ENCODE measurements at places on chromosomes 5 and 9.

GRCh38 chr9:132730054-132731033, 60.1 kb downstream of the GTF3C4 start:
- DNase-seq: no peak

GRCh38 chr9:14270358-14271092, 43.4 kb downstream of the NFIB start:
- DNase-seq: no peak

DNA sequence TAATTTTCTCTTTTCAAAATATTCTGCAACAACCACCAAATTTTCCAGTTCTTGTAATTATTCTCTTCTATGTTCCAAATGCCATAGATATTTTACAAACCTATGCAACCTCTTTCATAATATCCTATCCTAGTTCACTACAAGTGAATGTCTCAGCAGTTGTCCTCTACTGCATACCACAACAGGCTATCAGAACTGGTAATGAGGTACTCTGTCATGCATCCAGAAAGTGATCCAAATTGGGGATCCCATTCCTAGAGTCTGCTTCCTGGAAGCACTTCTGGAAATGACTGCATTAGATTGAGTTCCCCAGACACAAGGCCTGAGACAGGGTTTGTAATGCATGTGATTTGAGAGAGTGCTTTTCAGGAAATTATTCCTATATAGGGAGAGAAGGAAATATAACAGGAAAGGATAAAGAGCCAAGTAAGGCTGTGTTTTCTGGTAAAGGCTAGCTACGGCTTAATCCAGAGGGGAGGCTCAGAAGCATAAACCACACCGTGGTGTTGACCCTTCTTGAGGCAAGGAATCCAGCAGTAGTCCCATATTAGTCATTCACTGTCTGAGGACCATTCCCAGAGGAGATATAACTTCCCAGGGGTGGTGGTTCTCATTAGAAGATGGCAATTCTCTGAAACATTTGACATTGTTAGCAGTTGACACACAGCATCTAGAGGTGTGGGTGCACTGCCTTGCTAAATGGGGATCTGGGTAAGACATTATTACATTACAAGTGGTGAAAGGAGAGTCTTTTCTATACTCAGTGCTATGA, 80.3 kb upstream of the FST start:
- no peak for DNase-seq

- DNase-seq: no peak
These were observed 138.4 kb downstream of the GHR start for GRCh38 chr5:42561656-42562055.

DNA sequence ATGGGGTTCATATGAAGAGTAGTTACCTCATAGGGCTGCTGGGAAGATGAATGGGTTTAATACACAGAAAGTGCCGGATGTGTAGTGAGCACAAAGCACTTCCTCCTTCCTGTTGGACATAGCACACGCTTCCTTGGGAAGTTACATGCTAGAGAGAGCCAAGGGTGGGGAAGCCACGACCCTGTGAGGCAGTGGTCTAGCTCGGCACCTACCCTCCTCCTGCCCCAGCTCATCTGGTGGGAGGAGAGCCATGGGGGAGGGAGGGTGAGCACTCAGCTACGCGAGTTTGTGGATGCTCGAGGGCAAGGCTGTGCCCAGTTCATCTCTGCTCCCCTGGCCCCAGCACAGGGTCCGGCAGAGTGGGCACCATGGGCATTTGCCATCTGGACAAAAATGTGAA, 43.6 kb upstream of the NEK6 start:
- no peak for DNase-seq

- DNase-seq: no peak
These were observed 173.4 kb downstream of the PPP2R2B start for GRCh38 chr5:146704949-146705665.

DNA sequence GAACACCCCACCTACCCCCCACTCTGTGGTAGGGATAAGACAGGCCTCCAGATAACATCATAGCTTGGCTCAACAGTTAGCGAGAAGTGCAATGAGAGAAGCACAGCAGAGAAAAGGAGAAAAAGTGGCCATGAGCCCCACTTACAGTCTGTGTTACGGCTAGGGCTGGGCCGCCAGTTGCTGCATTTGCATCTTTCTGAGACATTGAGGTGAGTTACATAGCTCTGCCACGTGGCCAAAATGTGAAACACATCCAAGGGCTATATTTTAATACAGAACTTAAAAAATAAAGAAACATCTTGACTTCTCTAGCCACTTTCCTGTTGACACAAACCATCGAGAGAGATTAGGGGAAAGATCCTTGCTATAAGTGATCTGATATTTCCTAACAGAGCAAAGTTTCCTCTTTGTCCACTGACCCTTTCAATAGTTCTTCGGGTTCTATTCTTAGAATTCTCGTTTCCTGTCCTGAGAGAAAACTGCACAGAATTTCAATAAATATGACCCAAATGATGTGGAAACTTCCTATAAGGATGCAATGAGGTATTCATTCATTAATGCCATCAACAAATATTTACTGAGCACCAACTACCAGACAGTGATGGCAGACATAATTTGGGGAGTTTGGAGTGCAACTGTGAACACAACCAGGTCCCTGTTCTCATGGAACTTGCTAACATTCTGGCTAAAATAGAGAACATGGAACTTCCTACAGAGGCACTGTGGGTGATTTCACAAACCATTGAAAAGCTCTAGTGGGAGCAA, 3.2 kb upstream of the TLE4 start:
- no peak for DNase-seq

DNA sequence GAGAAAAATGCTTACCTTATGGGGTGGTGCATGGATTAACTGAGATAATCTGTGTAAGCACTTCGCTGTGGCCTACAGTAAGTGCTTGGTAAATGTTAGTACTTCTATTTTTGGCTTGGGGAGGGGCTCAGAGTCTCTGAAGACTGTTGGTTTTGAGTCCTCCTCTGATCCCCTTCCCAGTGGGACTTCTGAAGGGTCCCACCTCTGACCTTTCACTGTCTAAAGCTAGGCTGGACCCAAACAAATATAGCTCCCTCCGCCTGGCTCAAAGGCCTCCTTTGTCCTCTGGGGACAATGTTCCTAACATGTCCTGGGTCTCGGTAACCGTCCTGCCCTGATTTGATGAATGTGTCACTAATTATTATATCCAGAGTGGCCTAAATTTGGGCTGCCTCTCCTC, 34.8 kb downstream of the CAMK2A start:
- no peak for DNase-seq

GRCh38 chr9:120791161-120791560, 2.1 kb downstream of the FBXW2 start:
- DNase-seq: no peak

- no peak for DNase-seq
These were observed 546.0 kb upstream of the RORB start for GRCh38 chr9:73951147-73951546.

DNA sequence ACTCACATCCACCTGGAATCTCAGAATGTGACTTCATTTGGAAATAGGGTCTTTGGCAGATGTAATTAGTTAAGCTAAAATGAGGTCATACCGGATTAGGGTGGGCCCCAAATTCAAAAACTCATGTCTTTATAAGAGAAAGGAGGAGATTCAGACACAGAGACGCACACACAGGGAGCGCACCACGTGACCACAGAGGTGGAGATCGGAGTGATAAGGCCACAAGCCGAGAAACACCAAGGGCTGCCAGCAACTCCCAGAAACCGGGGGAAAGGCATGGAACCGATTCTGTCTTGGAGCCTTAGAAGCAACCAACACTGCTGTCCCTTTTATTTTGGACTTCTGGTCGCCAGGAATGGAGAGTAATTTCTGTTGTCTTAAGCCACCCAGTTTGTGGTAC, 31.8 kb upstream of the LMX1B start:
- DNase-seq: no peak

GRCh38 chr5:15637345-15637744, 137.4 kb downstream of the FBXL7 start:
- DNase-seq: no peak

GRCh38 chr9:99054581-99054980, 50.3 kb upstream of the TGFBR1 start:
- no peak for DNase-seq

GRCh38 chr9:23554686-23555085, 271.4 kb downstream of the ELAVL2 start:
- no peak for DNase-seq
